Hippocampal formation (tissue), 2 donors: ENCODE measurements at places on chromosomes 1 and 21.

DNA sequence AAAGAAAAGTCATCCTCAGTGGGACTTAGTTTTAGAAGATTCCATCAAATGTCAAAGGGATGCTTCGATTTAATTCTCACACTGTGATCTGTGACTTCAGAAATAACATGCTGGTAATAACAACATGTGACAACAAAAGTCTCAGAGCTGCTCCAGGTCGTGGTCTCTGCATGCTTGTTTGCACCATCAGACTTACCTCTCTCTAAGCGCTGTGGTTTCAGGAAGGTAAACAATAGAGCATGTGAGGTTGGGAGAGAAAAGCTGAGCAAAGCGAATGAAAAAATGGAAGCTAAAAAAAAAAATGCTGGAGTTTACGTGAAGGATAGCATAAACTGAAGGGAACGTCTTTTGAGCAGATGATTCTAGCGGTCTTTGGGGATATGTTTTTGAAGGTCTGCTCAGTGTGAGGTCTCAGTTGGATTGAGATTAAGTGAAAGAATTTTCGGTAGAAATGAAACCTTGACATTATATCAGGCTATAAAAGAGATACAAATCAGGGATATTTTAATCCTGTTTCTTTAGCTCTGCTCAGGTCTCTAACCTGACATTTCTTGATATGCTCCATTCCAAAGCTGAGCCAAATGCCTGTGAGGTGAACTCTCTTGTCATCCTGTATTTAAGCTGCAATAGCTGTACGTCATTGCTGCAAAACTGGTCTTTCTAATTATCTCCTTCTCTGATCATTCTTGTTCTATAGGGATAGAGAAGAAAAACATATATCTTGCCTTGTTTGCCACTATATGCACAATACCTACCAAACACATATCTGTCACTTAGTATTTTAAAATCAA lies 86.5 kb downstream of the C1orf21 start:
- DNase-seq: no peak

DNA sequence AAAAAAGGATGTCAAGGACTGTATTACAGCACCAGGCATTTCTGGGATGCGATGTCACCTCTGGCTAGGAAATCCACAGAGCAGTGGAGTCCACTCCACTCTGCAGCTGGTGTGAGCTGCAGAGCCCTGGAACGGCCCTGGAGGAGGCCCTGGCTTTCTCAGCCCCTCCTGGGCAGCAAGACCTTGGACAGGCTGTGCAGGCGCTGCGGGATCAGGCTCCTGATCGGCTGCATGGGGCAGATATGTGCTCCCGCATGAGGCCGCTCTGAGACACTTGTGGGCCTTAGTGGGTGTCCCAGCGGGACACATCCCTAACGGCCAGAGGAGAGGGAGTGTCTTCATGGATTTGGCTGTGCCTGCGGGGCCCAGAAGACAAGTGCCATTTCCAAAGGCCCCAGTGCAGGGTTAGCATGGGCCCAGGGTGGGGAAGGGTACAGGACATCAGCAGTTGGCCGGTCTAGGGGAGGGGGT lies 6.2 kb downstream of the DNMT3L start:
- DNase-seq: no peak

DNA sequence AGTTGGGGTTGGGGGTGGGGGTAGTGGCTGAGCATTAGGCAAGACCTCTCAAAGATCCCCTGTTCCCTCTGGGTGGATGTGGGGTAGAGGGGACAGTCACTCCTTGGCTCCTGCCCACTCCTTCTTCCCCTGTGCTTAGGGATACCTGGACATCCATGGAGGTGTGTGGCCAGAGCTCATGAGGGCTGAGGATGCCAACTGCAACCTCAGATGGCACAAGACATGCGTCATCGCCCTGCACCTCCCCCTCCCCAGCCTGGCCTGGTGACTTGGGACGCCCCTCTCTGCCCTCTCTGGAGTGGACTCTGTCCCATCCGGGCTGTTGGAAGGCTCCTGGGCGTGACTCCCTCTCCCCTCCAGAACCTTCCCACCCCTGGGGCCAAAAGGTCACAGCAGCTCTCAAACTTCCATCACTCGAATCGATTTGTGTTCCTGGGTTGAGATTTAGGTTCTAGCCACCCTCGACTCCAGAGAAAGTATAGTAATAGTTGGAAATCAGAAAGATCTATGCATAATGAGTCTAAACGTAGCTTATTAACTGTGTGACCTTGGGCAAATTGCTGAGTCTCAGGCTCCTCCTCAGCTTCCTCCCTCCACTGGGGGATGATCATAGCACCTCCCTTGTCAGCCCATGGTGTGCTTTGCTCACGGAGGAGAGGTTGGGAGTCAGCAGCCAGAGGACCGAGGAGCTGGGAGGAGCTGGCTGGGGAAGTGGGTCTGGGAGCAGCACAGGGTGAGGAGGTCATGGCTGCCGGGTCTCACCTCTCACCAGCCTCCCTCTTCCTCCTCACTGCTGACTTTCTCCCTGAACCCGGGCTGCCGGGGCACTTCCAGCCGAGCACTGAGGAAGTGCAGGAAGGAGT lies 2.2 kb upstream of the PTPN7 start:
- DNase-seq: no peak

- no peak for DNase-seq
Measured at GRCh38 chr1:243837907-243838535, 12.0 kb downstream of the AKT3 start.

DNA sequence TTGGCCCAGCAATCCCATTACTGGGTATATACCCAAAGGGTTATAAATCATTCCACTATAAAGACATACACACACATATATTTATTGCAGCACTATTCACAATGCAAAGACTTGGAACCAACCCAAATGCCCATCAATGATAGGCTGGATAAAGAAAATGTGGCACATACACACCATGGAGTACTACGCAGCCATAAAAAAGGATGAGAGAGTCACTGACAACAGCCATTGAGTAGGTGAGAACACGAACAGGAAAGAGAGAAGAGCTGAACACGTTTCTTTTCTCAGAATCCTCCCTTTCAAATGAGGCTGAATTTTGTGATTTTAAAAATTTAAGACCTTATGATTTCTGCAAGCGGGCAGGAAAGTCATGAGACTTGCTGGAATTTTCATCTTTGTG lies 10.1 kb upstream of the RABGAP1L start:
- DNase-seq: no peak

GRCh38 chr1:157725221-157725577 lies 24.6 kb upstream of the FCRL3 start:
- DNase-seq: no peak

GRCh38 chr1:32400876-32401631 lies 6.8 kb upstream of the BSDC1 start:
- peak; percentile 63 for DNase-seq

- DNase-seq: no peak
Measured at GRCh38 chr1:100995198-100995988, 30.2 kb downstream of the DPH5 start.

DNA sequence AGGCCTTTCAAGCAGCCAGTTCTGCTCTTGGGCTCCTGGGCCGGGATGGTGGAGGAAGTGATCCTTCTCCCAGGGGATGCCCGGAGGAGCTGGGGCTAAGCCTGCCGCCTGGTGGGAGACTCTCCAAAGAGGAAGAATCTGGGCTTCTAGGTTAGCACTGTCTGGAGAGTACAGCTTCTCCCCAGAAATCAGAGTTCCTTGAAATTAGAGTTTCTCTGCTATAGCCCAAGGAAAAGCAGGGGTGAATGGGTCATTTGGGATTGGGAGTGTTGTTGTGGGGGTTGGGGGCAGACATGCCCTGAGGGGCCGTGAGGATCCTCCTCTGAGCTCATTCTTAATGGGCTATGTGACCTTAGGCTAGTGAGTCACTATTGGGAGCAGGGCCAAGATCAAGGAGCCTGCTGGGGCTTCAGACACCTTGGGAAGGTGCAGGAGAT lies 6.5 kb downstream of the LGR6 start:
- DNase-seq: no peak

- peak; percentile 31 for DNase-seq
Measured at GRCh38 chr1:19169642-19170041, 40.4 kb downstream of the UBR4 start.

DNA sequence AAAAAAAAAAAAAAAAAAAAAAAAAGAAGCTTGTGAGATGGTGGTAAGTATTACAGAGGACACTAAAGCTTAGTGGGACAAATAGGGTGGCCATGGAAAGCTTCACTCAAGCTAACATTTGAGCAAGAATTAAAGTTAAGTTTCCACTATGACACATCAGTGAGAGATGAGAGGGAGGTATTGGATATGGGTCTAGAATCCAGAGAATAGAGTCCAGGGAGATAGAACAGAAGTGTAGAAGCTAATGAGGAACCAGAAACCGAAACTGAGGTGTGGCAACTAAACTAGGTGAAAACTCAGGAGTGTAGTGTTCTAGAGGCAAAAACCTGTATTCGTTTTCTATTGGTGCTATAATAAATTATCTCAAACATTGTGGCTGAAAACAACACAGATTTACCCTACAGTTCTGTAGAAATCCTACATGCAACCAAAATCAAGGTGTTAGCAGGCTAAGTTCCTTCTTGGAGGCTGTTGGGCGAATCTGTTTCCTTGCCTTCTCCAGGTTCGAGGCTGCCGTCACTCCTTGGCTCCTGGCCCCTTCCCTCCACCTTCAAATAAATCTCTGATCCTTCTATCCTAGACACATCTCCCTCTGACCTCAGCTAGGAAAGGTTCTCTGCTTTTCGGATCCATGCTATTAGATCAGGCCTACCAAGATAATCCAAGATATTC lies 36.2 kb downstream of the PTP4A2 start:
- no peak for DNase-seq
